ENCODE measurements at places on chromosomes 4 and X.

GRCh38 chr4:149897783-149898182, 82.1 kb upstream of the IQCM start:
- DNase-seq: peak; percentile 39

DNA sequence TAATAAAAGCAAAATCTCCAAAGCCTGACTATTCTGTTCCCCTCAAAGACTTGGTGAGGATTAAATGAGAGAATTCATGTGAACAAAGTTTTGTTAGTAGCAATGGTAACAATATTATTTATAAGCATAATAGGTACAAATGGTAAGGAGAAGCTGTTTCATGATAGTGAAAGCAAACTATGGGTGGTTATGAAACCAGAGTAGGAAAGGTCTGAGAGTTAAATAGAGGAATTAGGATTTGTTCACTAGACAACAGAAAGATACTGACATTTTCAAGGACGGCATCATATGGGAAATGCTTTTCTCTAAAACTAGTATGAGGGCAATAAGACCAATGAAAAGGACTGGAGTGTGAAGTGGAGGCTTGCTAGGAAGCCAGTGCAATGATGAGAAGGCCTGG, 128.6 kb upstream of the FTHL17 start:
- no peak for DNase-seq

GRCh38 chr4:92182736-92183407, 120.9 kb upstream of the GRID2 start:
- no peak for DNase-seq

DNA sequence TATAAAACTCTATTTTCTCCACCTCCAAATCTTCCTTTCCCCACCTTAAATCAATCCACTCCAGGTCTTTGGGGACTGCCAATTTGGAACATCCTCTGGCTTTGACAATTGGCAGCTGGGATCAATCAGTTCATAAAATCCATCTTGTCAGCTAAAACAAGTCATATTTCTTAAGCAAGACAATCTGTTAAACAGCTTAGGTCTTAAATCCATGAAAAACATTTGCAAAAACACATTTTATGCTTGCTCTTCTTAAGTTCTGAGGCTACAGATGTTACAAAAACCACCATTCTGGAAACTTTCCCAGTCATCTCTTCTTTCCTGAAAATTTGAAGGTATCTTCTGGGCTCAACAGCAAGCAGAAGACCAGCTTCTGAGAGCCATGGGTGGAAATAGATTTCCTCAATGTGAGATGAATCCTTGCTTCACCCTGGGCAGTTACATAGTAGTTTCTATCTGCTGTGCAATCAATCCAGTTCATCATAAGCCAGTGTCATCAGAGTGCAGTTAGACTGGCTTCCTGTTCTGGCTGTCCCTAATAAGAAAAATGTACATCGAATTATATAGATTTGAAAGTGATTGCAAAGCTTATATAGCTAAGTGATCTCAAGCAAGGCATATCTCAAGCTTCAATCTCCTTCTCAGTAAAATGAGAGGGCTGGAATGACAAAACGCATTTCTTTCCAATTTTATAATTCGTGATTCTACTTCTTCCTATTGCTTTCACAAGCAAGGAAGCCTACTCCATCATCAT, 402.7 kb upstream of the INTU start:
- DNase-seq: peak; percentile 55

Measured in tongue (tissue), 3 donors.